ENCODE measurements at places on chromosomes 2 and 18.
A peak's percentile ranks its signal among the peaks of the same experiment; 100 is the strongest.

- DNase-seq, result no peak
Observed at GRCh38 chr2:178136321-178137025, 24.2 kb downstream of the RBM45 start.

GRCh38 chr2:143754742-143755141 lies 625.5 kb downstream of the ARHGAP15 start:
- no peak for DNase-seq

- peak; percentile 65 for DNase-seq
Observed at GRCh38 chr2:176096986-176097819, 2.4 kb upstream of the HOXD12 start.

- DNase-seq, result no peak
Observed at GRCh38 chr2:120692691-120693090, 43.0 kb upstream of the GLI2 start.

DNA sequence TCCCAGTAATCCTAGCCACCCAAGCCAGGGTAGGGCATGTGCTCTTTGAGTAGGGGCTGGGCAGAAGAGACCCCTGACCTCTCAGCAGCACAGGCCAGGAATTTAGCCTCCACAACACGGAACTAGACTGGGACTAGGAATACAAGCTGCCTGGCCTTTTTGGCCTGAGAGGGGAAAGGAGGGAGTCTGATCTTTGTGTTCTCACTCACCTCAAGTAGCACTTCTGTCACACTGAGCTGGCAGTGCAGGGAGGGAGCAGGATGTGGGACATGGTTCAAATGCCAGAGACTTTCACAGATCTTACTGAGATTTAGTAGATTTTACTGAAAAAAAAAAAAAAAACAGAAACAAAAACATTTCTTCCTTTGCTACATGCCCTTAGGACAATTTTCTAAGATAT lies 395.2 kb downstream of the CMPK2 start:
- no peak for DNase-seq

DNA sequence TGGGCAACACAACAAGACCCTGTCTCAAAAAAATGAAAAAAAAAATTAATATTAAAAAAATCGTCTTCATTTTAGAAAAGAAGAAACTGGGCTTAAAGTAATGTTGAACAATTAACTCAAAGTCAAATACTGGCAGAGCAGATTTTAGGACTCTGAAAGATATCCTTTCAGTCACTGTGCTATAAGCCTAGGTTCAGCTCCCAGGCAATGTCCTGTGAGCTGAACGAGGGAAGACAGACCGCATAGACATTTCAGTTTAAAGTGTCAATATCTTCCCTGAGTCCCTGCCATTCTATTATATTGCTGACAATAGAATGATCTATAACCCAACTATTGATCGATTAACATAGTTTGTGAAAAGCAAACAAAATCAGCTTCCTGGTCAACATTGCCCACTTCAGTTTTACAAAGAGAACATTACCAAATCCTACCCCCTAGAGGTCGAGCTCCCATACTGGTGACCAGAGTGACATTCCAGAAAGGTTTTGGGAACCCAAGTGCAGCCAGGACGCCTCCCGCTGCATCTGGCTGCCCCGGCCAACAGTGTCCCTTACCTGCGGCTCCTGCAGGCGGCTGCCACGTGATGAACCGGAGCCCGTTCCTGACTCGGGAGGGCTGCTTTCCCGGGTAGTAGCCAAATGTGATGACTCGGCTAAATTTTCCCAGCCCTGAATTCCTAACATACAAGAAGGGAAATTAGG lies 639 bp downstream of the MRO start:
- DNase-seq, result no peak

GRCh38 chr2:26738481-26738880 lies 25.6 kb upstream of the SLC35F6 start:
- no peak for DNase-seq

DNA sequence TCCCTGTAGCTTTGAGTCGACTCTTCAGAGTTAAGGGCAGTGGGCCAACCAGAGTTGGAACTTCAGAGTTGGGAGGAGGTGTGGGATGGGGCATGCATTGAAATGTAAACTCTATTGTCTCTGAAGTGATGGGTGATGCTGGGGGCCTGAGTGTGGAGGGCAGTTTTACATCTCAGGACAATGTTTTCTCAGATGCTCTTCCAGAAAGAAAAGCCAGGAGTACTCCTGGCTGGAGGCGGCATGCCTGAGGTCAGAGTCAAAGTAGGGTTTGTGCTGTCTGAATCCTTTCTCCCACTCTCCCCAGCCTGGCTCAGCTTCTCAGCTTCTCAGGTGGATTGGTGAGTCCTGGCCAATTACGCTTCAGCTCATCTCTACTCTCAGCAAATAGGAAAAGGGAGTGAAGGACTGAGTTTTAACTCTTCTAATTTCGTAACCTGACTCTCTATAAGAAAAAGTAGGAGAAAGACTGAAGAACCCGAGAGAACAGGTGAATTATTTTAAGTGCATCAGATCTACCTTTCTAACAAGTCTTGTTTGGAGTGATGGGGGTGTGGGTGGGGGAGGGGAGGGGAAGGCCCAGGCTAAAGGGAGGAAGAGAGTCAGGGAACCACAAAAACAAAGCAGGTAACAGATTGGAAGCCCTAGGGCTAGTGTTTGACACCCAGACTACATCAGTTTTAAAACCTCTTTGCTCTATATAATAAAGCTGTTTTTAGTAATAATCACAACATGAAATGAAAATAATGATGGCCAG lies 107.5 kb upstream of the PELI1 start:
- no peak for DNase-seq

DNA sequence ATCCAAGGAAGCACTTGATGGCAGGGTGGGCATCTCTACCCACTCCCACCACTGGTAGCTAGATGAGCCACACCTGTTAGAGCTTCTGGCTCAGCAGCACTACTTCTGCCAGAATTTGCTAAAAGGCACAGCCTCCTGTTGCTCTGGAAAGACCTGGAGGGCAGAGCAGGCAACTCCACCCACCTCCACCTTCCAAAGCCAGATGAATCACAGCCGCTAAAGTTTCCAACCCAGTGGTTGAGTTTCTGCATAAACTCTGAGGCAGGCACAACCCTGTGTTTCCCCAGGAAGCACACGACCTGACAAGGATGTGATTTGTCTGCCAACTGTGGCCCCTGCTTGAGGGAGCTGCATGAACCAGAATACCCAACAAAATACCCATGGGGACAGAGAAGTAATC lies 111.6 kb upstream of the GCFC2 start:
- no peak for DNase-seq

- DNase-seq, result no peak
Observed at GRCh38 chr2:195202163-195202845, 454.7 kb upstream of the SLC39A10 start.

DNA sequence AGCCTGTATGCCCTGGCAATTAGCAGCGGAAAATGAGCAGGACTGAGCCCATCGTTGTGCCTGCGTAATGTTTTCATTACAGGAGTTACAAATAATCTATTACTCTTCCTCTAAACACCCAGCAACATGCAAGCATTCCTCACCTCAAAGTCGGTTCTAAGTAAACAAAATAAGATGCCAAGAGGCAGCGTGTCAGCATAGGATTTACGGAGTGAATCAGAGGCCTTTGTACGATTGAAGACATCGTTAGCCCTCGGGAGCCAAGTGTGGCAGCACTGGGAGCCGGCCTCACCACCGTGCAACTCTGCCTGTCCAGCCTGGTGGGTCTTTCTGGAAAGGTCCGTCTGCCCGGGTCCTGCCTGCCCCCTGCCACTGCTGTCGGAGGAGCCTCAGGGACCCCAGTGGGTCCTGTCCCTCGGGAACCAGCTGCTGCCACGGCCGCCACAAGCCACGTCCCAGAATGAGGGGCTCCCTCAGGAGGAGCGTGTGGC lies 80.1 kb upstream of the CTDP1 start:
- DNase-seq, result no peak

DNA sequence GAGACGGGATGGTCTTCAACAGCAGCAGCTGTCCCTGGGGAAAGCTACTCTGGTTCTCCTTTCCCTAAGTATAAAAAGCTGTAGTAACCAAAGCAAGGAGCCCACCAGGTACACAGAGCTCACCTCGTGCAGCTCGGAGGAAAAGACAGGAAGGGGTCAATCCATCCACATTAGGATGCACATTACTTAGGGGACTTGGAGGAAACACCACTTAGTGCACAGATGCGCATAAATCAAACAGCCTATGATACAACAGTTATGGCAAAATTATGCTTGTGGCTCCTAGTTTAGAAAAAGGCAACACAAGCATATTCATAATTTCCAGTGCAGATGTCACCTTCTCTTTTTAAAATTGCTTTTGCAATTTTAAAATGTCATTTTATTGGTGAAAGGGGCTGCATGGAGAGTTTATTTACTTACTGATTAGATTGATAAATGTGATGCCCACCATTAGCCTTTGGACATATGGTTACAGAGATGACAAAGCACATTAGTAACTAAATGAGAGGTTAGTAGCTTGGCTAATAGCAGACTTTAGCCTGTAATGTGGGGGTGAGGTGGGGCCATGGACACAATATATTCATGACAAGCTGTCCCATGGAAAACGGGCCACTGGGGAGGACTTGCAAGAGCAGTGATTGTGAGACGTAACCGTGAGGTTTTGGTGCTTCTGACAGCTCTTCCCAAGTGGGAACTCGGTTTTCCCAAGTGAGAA lies 199.8 kb downstream of the MYT1L start:
- DNase-seq, result no peak

- DNase-seq, result no peak
Observed at GRCh38 chr2:44959855-44960254, 18.4 kb downstream of the SIX3 start.

GRCh38 chr2:238506371-238507068 lies 79.8 kb downstream of the ASB1 start:
- DNase-seq, result no peak

- no peak for DNase-seq
Observed at GRCh38 chr18:52936931-52937330, 596.9 kb downstream of the DCC start.

DNA sequence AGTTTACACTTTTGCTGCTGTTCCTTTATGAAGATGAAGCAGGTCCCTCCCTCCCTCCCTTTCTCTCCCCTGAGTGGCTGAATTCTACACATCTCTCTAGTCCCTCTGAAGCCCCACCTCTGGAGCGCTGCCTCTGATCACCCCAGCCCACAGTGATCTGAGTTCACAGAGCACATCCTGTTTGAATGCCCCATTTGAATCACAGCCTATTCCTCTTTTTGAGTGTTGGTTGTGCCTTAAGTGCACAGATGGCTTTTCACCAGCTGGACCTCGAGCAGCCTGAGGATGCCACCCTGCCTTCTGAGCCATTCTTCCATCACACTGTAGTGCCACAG lies 87.1 kb downstream of the ITGB1BP1 start:
- no peak for DNase-seq

DNA sequence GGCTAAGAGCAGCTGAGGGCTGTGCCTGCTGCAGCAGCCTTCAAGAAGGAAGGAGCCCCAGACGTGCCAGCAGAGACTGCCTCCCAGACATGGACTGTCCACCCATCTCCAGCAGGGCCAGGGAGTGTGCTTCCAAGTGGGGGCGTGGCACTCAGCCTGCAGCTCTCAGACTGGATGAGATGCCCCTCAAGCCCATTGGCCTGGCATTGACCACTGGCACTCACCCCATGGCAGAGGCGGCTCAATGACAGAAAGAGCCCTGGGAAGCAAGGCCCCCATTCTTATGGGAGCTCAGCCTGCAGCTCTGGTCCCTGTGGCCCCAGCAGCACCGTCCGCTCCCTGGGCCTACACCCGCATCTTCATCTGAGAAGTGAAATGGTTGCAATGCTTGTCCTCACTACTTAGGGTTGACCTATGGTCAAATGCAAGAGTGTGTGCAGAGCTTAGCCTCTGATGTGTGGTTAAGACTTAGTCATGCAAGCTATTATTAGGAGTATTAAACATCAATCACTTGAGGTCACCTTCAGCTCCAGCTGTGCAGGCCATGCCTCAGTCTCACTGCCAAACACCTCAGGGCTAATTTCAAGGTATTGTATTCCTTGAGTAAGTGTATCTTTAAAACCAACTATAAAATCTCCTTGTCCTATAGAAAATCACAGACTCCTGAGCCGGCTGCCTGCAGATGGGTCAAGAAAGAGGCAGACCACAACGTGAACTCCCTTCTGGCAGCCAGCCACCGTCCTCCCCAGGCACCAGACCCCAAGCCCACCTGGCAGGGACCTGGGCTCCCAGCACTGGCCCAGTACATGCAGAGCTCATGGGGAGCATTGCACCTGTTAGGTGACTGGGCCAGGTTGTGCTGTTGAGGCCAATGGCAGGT lies 194.8 kb downstream of the NDUFA10 start:
- DNase-seq, result no peak

- DNase-seq, result no peak
Observed at GRCh38 chr2:205681401-205682238, 681 bp upstream of the NRP2 start.

DNA sequence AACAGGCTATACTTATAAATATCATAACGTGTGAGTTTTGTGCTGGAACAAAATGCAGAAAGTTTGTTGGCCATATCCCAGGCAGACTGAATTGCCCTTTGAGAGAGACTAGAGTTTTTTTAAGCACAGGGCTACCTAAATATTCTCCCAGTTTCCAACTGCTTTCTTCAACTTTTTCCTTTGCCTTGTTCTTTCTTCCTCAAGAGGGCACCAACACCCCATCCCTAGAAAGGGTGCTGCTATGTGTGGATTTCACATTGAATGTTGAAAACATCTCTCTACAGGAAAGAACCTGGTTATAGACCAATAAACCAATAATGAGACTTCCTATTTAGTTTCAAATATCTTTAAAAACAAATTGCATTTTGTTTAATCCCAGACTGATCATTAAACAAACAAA lies 87.9 kb downstream of the ICOS start:
- DNase-seq, result no peak

GRCh38 chr18:73118121-73118816 lies 250.5 kb upstream of the NETO1 start:
- no peak for DNase-seq

GRCh38 chr2:68044099-68044498 lies 18.7 kb downstream of the C1D start:
- no peak for DNase-seq

DNA sequence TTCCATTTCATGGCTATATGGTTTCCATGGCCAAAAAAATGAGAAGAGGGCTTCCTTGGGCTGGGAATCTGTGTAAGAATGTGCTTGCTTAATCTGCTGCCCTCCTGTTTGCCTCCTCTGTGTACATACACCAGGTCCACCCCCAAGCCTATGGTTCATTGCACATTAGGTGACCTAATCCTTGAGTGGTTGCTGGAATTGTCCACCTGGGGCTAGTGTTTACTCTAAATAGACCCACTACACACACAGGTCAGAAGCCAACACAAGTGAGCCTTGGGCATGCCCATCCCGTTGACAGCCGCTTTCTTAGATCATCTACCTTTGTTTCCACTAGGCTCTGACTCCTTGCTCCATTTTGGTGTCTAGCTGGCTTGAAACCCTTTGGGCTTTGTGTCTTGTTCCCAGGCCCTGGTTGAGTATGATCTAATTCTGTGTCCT lies 59.2 kb upstream of the ATL2 start:
- DNase-seq, result no peak

- DNase-seq, result no peak
Observed at GRCh38 chr2:152465541-152465940, 130.6 kb downstream of the FMNL2 start.

DNA sequence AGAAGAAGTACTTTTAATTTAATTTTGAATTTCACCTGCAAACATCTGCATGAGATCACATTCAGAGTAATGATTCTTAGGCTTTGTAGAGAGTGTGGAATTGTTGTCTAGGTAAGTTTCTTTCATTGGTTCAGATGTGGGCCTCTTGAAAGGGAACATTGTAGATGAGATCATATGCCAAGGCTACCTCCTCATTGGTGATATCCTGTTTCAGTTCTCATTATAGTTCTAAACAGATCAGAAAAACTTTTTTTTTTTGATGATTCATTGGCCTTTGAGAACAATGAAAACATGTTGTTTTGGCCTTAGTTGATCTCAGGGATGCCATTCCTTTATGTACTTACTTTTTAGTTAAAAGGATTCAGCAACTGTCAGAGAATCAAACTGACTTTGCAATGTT lies 44.5 kb downstream of the EML6 start:
- no peak for DNase-seq
